CD4-positive, alpha-beta T cell treated with Interleukin-21 for 1 hour (primary cell): ENCODE measurements at places on chromosomes 3 and 15.
A peak's percentile ranks its signal among the peaks of the same experiment; 100 is the strongest.

- DNase-seq, result no peak
These were observed 3.1 kb upstream of the HLTF start for GRCh38 chr3:149089395-149089794.

DNA sequence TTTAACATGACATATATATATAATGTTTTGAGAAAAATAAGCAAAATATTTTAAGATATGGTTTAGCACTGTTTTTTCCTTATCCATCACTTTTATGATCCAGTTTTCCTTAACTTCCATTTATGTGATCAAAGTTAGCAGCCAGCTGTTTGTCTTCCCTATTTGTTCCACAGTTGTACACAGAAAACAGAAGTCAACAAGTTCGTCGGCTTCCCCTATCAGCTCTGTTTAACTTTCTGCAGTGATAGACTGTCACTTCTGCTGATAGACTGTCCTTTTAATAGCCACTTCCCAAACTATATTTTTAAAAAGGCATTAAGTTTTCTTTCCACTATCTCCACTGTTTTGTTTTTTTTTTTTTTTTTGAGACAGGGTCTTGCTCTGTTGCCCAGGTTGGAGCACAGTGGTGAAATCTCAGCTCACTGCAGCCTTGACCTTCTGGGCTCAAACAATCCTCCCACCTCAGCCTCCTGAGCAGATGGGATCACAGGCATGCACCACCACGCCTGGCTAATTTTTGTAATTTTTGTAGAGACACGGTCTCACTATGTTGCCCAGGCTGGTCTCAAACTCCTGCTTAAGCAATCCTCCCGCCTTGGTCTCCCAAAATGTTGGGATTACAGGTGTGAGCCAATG lies 7.2 kb downstream of the FSD2 start:
- DNase-seq, result no peak

DNA sequence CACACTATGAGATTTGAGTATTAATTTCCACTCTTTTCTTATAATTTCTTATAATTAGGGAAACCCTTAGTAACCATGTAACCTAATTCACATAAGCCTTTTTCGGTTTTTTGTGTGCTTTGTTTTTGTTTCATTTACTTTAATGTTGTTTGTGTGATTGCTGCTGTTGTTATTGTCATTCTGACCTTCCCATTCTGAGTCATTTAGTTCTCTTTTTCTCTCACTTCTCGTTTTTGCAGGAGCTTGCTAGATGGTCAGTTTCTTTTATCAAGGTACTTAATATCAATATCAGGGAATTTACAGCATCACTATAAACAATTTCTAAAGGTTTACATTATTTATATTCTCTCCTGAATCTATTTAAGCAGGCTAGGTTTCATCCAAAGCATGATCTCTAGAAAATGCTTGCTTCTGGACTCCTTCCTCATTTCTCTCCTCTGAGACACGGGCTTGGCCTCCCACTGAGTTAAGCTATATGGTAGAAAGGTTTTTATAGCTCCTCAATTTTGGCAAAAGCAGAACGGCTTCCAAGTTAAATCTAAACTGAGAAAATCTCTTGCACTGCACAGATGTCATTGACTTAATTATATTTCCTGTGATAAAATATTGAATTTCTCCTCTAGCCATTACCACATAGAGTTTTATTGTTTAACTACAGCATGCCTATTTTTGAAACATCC lies 534.2 kb downstream of the NSUN3 start:
- DNase-seq, result no peak

GRCh38 chr15:96331144-96331944 lies 844 bp downstream of the NR2F2 start:
- DNase-seq, result no peak

GRCh38 chr3:141086188-141086587 lies 35.0 kb downstream of the SPSB4 start:
- no peak for DNase-seq

DNA sequence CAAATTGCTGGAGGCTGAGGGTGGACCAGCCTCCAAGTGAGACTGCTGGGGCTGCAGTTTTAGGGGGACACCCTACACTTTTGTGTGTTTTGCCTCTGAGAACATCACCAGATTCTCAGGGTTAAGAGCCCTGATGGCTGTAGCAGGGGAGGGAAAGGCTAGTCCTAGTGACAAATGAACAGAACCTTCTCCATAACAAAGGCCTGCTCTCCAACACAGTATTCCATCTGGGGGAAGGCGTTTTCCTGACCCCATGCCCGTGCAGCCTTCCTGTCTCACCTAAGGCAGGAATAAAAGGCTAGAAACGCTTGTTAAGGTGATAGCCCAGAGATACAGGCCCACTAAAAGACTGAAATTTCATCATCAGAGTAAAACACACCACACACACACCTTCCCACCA lies 50.2 kb upstream of the NSMCE3 start:
- no peak for DNase-seq

- no peak for DNase-seq
These were observed 59.1 kb downstream of the ATP8B4 start for GRCh38 chr15:50059883-50060282.

DNA sequence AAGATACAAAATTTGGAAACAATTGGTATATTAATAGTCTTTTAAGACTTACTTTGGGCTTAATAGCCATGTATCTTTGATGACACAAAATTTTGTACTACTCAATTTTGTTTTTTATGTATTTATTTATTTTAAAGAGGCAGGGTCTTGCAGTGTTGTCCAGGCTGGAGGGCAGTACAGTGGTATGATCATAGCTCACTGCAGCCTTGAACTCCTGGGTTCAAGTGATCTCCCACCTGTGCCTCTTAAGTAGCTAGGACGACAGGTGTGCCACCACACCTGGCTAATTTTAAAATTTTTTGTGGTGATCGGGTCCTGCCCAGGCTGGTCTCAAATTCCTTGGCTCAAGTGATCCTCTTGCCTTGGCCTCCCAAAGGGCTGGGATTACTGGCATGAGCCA lies 6.5 kb downstream of the SPRED1 start:
- no peak for DNase-seq

DNA sequence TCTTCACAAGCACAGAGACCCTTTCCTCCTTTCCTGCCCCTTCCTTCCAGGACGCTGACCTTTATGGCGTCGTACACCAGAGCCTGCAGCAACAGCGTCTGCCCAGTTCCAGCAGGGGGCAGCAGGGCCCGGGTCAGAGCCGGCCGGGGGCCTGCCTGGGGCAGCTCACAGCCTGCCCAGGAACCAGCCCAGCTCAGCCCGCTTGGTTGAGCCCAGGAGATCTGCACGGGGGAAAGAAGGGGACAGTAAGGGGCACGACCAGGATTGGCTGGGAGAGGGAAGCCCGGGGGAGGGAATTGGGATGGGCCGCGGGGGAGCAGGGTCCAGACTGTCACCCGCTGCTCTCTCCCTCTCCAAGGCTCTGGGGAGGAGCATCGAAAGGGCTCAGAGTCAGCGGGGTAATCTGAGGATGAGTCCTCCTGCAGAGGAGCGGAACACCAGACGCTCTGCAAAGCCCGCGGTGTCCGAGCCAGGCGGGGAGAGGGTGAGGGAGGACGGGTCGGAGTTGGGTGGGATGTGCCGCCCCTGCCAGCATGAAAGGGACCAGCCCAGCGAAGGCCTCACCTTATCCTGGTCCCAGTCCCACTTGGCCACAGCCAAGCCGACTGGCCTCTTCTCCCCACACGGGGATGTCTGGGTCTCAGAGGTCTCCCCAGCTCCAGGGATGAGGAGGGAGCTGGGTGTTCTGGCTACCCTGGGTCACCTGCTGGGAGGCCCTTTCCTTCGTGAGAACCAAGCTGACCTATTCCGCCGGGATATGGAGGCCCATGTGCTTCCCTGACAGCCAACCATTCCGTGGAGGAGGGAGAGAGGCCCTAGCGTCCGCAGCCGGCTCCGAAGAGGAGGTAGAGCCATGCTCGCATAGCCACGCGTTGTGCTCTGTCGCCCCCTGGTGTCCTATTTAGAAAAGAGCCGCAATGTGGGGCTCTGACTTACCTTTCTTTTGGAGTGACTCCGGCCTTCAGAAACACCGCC lies 7.4 kb upstream of the IGDCC3 start:
- DNase-seq, result peak; percentile 86

DNA sequence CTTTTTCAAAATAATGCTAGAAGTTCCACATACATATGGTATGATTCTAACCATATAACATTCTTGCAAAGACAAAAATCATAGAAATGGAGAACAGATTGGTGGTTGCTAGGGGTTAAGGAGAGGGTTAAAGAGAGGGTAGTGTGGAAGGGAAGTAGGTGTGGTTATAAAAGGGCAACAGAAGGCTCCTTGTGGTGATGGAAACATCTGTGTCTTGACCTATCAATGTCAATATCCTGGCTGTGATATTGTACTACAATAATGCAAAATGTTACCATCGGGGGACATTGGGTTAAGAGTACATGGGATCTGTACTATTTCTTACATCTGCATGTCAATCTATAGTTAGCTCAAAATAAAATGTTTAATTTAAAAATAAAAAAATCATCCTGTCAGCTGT lies 67.8 kb upstream of the FSIP1 start:
- DNase-seq, result no peak

DNA sequence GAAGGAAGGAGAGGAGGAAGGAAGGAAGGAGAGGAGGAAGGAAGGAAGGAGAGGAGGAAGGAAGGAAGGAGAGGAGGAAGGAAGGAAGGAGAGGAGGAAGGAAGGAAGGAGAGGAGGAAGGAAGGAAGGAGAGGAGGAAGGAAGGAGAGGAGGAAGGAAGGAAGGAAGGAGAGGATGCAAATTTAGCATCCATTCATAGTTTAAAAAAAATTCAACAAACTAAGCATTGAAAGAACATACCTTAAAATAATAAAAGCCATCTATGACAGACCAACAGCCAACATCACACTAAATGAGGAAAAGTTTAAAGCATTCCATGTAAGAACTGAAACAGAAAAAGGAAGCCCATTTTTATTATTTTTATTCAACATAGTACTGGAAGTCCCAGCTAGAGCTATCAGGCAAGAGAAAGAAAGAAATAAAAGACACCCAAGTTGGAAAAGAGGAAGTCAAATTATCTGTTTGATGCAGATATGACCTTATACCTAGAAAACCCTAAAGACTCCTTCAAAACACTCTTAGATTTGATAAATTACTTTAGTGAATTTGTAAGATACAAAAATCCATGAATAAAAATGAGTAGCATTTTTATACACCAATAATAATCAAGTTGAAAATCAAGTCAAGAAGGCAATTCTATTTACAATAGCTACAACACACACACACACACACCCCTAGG lies 52.2 kb upstream of the FXR1 start:
- no peak for DNase-seq

DNA sequence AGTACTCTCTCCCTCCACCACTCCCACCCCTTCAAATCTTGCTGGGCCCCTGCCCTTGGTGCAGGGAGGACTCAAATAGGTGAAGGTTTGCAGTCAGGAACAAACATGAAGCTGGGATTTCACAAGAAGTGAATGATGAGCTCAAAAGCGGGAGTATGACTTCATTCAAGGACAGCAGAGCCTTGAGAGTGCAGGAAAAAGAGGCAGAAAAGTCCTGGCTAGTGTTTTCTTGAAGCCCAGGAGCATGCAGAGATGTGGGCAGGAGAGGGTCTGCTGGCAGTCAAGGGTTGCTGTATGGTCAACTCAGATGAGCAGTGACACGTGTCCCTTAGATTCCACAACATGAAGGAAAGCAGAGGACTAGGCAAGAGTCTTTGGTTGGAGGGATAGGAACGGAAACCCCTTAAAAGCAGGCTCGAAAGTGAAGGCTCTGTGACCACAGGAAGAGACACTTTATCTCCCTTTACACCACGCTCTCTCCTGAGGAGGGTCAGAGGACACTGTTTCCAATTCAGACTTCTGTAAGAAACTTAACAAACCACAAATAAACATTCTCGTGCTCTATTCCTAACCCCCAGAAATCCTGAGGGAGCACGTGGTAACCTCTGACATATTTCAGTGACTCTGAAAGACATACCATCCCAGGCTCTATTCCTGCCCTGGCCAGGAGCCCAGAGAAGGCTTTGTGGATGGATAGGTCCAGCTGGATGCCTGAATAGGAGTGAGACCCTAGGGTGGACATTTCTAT lies 168.0 kb upstream of the NDN start:
- no peak for DNase-seq

DNA sequence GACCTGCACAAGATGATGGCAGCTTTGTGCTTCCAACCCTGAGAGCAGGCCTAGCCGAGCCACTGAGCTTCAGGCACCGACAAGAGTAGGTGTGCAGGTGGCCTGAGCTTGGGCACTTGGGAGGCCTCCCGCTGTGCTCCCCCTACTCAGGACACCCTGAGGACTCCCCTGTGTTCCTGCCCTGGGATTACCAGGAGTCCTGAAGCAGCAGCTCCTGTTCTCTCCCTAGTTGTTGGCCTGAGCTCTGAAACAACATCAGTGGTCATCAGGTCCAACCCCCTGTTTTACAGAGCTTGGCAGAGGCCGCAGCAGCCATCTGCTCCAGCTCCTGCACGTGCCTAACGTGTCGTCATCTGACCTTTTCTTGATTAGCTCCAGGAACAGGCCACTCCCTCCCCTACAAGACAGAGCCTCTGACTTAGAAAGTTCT lies 8.0 kb upstream of the MESP2 start:
- DNase-seq, result no peak

DNA sequence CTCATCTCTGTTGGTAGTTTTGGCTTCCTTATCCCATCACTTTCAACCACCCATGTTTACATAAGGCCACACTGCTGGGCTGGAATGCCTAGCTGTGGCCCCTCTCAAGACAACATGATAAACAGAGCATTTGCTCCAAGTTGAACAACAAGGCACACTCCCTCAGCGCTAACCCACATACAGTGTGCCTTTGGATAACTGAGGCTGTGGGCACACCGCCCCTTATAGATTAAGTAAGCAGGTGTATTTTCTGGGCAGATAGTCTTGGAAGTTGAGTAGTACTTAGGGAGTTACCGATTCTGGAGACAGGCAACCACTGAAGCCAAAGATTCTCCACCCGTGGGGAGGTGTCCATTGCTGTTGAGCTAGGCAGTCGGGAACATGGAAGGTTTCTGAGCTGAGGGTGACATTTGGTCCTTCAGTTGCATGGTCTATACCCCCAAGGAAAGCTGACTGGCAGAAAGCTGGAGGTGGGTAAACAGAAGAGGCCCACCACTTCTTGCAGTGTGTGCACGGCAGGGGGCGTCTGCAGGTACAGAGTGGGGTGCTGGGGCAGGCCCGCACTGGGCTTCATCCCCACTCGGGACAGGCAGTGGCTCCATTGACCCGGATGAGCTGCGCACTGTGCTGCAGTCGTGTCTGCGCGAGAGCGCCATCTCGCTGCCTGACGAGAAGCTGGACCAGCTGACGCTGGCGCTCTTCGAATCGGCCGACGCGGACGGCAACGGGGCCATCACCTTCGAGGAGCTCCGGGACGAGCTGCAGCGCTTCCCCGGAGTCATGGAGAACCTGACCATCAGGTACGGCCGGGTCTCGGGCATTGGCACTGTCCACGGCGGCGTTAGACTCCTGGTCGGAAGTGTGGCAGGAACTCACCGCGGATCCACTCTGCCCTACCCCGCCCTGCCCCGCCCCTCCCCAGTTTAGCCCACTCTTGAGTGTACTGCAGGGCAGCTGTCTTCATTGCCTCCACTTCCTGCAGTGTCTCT lies 16.8 kb downstream of the NOX5 start:
- DNase-seq, result peak; percentile 4

DNA sequence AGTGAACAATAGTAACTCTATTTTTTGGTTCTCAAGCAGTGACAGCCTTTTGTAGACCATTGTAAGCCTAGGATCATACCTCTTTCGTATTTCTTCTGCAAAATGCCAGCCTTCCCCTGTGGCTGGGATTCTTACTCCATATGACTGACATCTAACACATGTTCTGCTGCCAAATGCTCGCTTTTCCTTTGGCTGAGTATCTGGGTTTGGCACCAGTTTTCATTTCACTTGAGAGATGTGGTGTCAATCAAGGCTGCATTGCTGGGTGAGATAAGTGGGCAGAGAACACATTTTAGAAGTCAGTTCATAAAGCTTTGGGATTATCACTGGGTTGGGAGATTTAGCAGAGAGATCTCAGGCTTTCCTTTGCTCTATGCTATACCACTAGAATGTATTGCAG lies 514.7 kb upstream of the SGO1 start:
- no peak for DNase-seq
